Pulmonary artery endothelial cell (primary cell): ENCODE measurements at places on chromosomes 7 and 10. TPM values are rescaled to one million over a fixed set of nuclear protein-coding genes. Genes with fewer than 3 reads are reported as not detected.

Gene HOXA4
- total RNA-seq = 0.26 and 0.74 TPM in 2 replicates

DNA sequence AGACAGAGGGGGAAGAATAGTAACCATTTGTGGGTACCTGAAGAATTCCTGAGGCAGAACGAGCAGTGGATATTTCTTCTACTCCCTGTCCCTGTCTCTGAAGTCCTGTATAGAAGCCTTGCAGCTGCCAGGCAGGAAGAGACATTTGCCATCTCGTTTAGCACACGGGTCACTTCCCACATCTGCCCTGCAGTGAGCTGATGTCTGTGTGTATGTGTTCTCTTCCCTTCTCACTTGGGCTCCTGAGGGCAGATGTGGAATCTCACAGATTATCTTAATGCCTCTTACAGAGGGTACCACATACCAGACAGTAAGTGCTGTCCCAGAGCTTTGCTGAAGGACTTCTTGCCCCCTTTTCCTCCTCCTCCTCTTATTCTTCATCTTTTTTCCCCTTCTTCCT lies 14.1 kb upstream of the TRPV6 start:
- DNase-seq = no peak

DNA sequence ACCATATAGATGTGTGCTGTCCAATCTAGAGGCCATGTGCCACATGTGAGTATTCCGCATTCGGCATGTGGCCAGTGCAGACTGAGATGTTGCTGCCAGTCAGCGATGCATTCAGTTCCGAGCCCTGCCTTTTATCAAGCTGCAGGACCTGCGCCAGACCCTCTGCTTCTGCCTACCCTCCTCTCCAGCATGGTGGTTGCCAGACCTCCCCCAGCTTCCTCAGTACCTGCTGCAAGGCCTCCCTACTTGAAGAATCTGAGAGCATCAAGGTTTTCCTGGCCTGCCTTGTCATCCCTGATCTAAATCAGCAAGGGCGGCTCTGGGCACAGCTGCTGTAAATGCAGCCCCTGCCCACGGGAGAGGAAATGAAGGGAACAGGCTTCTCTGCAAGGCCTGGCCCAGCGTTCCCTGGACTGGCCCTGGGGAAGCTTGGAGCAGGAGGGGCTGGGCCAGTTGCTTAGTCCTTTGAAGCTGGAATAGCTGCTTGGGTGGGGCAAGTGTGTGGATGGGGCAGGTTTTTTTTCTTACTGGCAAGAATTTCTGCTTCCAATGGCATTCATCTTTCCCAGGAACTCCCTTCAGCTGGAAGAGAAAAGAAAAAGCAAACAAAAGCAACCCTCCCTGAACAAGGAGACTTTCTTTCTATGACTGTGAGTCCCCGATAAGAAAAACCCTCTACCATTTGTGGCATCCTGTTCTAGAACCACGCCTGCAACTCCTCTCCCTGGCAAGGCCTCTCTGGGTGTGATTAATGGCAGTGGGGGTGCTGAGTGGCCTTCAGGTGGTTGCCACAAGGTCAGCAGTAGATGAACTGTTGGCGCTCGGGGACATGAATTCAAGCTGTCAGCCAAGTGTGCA lies 93.0 kb downstream of the NHLRC2 start:
- DNase-seq = no peak

DNA sequence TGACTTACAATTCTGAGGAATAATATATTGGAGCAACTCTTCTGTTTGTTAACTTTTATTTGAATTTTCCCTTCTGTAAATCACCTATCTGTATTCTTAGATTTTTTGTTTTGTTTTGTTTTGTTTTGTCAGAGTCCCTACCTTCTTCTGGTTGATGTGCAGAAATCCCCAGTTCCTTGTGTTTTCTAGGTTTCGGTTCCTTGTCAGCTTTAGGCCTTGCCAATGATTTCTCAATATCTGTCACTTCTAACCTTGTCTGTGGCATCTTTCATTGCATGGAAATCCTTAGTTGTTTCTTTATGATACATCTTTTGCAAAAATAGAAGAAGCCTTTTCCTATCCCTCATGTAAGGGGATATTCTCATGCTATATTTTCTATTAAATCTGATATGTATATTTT lies 21.7 kb upstream of the ST8SIA6 start:
- no peak for DNase-seq

GRCh38 chr10:5477948-5478693 lies 21.2 kb downstream of the CALML5 start:
- DNase-seq = no peak

Gene ITGB8
- 5.1 and 6.4 TPM in 2 replicates for total RNA-seq

DNA sequence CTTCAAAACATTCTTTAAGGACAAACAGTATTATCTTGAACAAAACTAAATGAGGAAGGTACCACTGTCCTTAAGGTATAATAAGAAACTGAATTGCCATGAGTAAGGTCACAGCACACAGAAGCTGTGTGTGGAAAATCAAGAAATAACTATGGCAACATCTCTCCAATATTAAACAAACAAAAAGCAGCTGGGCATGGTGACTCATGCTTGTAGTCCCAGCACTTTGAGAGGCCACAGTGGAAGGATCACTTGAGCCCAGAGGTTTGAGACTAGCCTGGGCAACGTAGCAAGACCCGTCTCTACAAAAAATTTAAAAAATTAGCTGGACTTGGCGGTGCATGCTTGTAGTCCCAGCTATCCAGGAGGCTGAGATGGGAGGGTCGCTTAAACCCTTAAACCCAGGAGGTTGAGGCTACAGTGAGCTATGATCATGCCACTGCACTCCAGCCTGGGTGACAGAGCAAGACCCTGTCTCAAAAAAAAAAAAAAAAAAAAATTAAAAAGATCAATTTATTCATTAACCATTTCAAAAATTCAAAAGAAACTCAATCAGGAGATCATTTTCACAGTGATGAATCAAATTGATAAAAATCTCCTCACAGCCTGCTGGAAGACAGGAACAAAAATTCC lies 195.4 kb downstream of the SKIDA1 start:
- peak; percentile 88 for DNase-seq

Gene TWIST1
- total RNA-seq = 3.4 and 9.2 TPM in 2 replicates

DNA sequence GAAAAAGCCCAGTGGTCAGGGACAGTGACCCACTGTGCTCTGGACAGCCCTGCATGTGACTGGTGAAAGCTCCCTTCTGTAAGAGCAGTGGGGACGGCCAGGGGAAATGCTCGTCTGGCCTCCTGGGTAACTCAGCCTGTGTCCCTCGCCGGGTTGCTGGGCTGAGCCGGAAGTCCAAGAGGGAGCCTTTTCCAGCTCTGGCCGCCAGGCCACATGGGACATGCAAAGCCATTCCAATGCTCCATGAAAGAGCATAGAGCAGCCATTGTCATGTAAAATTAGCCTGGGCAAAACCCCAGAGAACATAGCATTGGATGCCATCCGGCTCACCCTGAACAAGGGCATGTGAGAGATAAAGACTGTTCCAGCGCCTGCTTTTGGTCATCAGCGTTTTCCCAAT lies 64.9 kb upstream of the ADRB1 start:
- DNase-seq = no peak

Gene VAX1
- total RNA-seq = not detected in 2 replicates

GRCh38 chr10:3213208-3213607 lies 40.6 kb upstream of the PITRM1 start:
- DNase-seq = no peak

DNA sequence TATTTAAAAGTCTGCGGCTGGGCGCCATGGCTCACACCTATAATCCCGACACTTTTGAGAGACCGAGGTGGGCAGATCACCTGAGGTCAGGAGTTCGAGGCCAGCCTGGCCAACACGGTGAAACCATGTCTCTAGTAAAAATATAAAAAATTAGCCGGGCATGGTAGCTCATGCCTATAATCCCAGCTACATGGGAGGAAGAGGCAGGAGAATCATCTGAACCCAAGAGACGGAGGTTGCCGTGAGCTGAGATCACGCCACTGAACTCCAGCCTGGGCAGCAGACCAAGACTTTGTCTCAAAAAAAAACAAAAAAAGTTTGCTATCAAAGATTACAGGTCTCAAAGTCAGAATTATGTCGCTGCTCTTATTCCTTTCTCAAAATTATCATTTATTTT lies 55.5 kb downstream of the HIBADH start:
- DNase-seq = no peak

Gene TRIM73
- 0.67 and 0.73 TPM in 2 replicates for total RNA-seq

Gene AGMO
- not detected in 2 replicates for total RNA-seq

GRCh38 chr10:71278691-71279588 lies 40.1 kb upstream of the SLC29A3 start:
- no peak for DNase-seq

DNA sequence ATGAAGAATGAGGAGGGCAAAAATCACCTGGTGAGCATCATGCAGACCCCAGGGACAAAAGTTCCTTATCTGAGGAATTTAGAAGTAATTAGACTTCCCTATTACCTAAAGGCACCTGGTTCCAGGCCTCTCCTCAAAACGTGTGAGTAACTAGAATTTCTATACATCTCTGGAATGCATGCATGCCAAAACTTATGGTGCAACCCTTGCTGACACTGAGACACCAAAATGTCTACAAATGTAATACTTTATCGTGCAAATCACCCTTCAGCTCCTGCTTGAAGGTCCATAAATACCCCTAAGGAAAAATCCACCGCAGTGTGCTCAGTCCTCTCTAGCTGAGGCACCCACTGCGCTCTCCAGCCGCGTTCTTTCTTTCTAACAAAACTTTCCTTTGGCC lies 84.2 kb downstream of the PAXIP1 start:
- no peak for DNase-seq

DNA sequence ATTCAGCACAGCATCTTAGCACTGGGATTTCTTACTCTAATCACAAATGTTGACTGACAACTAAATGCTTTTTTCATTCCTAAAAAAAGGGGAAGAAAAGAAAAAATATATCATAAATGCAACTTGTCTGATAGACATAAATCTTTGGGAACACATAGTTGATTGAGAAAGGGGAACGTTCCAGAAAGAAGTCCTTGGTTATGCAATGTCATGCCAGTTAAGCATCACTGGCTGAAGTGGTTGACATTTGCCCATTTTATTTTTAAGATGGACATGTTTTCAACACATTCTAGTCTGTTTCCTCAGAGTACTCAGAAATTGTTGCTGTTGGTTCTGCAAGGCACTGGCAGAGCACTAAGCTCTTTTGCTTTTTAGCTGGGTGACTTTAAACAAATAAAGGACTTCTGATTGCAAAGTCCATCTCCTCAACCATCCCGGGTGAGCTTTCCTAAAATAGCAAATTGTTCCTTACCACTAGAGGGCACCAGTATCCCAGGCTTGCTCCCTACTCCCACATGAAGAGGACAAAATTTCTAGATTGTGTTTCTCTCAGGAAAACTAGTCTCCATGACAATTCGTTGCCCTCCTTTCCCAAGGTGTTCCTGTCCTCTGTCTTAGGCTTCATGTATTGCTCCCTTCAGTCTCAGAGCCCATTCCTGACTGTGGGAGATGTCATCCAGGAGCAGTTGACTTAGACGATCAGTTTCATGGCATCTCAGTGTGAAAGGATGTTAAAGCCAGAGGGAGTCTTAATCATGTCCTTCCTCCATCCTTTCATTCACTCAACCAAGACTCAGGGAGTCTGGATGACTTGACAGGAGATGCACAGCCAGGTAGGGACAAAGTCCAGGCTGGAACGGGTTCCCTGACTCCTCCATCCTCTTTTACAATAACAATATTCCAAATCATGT lies 23.9 kb downstream of the OPALIN start:
- no peak for DNase-seq

- DNase-seq = no peak
Measured at GRCh38 chr10:113305871-113306270, 247.0 kb upstream of the HABP2 start.

DNA sequence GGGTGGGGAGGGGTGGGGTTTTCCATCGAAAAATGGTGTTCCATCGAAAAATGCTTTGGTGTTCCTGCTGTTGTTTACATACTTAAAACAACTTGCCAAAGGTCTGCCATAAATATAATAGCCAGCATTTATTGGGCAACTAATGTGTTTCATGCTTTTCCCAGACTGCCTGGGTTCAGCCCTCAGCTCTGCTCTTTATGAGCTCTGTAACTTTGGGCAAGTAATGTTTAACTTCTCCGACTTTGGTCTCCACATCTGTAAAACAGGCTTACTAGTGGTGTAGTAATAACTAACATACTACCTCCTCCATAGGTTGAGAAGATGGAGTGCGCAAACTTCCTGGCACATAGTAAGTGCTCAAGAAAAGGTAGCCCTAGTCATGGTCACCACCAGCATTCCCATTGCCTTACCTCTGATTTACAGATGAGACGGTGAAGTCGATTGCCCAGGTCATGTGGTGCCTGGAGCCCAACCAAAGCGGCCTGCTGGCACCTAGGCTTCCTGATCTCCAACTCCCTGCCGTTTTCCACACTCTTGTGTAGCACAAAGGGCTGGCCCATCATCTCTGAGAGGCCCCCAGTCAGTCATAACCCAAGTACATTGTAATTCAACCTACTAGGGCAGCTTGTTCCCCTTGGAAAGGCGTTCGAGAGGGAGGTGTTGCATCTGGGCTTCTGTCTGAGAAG lies 8.9 kb downstream of the ZMIZ1 start:
- DNase-seq = no peak

- no peak for DNase-seq
Measured at GRCh38 chr7:71343892-71344291, 211.9 kb downstream of the GALNT17 start.

DNA sequence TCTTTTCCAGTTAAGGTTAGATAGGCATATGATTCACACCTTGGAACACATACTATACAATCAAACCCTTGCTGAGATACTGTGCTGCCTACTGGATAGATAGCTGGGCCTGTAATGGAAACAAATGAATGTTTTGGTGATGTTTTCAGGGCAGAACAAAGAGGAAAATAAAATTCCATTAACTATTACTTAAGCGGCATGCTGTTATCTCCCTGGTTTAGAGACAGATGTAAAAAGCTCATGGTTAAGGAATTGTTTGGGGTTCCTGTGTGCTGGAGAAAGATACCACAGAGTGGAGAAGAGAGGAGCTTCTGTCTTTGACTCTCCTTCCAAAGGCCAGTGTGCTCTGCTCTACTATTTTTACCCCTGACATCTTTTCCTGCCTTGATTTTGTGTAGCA lies 341.1 kb downstream of the PLXDC2 start:
- no peak for DNase-seq

DNA sequence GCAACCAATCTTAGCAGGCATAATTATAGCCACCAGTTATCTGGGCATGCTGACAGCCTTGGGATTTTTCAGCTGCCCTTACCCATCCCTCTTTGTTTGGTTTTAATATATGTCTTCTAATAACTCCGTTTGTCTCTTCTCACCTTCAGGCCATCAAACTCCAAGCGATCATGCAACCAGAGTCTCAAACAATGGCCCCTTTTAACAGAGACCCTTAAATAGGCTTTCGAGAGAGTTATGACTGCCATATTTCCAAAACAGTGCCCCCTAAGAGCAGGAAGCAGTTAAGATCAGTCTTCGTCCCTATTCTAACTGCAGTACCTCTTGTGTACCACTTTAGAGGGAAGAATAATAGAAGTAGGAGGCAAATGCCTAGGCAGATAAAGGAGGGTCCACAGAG lies 157.5 kb downstream of the DGKB start:
- DNase-seq = no peak

- no peak for DNase-seq
Measured at GRCh38 chr7:80588591-80588990, 49.9 kb upstream of the CD36 start.
